Occipital lobe (tissue), 3 donors: ENCODE measurements at places on chromosomes 6 and 20.

DNA sequence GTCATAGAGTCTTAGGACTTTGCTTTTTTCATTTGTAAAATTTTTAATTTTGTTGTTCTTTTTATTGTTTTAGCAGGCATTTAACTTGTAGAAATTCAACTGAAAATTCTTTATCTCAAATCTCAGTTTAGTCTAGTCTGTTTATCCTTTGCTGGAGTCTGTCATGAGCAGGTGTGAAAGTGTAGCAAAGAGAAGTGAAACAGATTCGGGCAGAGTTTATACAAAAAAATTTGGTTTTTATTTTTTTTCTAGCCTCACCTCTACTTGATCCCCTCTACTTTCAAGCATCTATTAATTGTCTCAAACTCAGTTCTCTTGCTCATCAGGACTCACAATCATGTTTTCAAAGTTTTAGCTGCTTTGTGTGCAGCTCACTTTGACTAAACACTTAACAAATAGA lies 655.2 kb downstream of the HDGFL1 start:
- no peak for DNase-seq

GRCh38 chr6:45982280-45983036 lies 33.2 kb downstream of the CLIC5 start:
- DNase-seq = no peak

GRCh38 chr20:8796088-8796660 lies 272.7 kb upstream of the PLCB4 start:
- DNase-seq = no peak

- no peak for DNase-seq
Observed at GRCh38 chr6:149112976-149113375, 204.5 kb upstream of the TAB2 start.

DNA sequence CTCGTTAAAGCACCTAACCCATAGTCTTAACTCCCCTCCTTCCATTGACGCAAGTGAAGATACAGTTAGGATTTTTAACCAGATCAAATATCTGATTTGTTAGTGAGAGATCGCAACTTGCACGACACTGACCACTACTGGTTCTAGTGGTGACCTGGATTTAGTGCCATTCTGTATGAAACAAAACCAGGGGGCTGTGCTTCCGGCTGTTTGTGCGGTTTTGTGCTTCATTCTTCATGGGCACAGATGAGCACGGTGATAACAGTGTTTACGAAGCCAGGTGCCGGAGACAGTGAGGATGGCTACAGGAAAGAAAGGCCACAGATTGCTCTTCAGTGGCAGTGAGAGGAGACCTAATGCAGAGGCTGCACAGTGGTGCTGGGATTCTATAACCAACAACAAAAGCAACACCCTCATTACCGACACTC lies 75.5 kb downstream of the NOL4L start:
- no peak for DNase-seq

DNA sequence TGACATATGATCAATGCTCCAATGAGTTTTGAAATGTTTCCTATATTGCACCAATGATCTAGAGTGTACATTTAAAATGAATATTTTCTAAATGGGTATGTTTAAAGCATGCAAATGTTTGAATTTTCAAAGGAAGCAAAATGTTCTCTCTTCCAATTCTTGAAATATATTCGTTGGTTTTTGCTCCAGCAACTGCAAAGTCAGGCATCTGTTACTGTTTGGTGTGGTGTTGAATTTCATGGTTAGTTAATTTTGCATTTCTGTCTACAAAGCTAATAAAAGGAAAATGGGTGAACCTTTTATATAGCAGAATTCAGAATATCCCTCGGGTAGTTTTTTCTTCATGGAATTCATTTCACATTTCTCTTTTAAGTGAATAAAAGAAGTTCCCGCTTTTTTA lies 1018.3 kb downstream of the GRIK2 start:
- DNase-seq = no peak

- DNase-seq = peak; percentile 20
Observed at GRCh38 chr6:53326372-53327016, 22.3 kb downstream of the ELOVL5 start.

DNA sequence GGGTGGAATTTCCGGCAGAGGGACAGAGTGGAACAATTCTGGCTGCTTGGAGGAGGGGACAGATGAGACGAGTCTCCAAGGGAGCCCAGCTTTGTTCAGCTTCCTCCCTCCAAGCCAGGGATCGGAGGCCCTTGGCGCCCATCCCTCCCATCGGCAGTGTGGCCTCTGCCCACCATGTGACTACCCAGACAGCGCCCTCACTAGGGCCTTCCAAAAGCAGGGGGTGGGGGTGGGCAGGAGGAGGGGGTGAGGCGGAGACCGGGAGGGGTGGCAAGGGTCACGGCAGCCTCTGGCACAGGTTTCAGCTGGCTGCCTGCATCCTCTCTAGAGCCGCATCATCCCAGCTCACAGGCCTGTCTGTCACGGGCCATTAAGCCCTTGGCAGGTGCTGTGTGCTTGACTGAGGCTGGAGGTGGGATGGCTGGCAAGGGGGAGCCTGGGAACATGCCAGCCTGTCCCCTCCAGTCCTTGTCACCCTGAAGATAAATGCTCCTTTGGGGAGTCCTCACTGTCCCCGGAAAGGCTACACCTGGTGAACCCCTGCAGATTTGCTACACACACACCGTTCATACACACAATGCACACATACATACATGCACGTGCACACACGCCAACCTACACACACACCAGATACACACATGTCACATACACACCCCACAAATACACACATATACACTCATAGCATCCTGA lies 6.2 kb upstream of the FGD2 start:
- no peak for DNase-seq

DNA sequence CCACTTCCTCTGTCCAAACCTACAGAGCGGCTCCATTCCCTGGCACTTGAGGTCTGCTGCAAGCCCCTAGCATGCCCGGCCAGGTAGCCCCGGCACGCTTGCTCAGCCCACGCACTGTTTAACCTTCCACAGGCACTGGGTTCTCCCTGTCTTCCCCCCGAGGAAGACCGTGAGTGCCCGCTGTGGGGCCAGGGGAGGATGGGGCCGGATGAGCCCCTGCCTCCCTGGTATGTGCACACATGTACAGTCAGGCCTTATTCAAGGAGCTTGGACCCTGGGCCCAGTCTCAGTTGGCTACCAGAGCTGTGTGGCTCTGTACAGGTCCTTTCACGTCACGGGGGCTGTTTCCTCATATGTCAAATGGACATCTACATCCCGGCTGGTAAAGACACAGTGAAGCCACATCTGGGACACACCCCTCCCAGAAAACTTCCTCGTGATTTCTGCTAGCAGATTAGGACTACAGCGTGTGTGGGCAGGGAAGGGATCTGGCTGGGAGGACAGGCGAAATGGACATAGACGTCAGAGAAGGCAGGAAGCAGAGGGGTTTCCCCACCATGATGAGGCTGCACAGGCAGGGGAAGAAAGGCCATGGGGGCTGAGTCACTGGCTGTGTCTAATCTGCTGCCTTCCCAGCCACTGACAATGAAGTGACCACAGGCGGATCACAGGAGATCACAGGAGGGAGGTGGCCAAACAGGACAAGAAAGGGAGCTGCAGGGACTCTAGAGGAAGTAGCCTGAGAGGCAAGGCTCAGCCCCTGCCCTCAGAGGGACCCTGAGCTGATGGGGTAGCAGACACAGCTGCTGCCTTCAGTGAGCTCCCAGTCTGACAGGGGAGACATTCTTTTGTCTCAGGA lies 62.9 kb downstream of the MRPL14 start:
- DNase-seq = no peak

- DNase-seq = no peak
Observed at GRCh38 chr6:113805811-113806495, 51.2 kb upstream of the MARCKS start.

DNA sequence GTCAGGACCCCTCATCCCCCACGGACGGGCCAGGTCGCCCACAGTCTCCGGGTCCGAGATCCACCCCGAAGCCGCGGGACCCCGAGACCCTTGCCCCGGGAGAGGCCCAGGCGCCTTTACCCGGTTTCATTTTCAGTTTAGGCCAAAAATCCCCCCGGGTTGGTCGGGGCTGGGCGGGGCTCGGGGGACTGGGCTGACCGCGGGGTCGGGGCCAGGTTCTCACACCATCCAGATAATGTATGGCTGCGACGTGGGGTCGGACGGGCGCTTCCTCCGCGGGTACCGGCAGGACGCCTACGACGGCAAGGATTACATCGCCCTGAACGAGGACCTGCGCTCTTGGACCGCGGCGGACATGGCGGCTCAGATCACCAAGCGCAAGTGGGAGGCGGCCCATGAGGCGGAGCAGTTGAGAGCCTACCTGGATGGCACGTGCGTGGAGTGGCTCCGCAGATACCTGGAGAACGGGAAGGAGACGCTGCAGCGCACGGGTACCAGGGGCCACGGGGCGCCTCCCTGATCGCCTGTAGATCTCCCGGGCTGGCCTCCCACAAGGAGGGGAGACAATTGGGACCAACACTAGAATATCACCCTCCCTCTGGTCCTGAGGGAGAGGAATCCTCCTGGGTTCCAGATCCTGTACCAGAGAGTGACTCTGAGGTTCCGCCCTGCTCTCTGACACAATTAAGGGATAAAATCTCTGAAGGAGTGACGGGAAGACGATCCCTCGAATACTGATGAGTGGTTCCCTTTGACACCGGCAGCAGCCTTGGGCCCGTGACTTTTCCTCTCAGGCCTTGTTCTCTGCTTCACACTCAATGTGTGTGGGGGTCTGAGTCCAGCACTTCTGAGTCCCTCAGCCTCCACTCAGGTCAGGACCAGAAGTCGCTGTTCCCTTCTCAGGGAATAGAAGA lies 978 bp downstream of the HLA-A start:
- no peak for DNase-seq

DNA sequence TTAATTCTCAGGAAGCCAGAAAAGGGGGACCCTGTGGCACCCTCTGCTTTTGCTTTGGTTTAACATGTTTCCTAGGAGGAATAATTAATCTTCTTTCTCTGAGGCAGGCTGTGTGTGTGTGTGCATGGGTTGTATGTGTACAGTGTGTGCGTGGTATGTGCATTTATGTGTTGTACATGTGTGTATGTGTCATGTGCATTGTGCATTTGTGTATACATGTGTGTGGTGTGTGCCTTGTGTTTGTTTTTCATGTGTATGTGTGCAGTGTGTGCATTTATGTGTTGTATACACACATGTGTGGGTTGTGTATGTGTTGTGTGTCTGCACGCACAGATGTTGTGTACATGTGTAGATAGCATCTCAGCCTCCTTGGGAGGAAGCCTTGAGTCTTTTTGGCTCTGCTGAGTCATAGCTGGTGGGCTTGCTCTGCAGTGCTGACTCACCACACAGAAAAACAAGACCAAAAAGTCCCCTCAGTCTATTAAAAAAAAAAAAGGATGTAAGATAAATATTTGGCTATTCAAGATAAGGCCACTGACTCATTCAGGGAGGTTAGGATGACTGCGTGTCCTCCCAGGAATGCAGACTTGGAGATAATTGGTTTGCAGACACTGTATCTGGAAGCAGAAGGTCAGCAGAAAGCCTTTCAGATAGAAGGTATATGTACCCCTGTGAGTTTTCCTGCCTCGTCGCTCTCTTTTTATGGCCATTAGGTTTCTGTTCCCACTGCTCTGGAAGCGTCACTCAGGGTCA lies 58.6 kb downstream of the SYNJ2 start:
- DNase-seq = no peak

- no peak for DNase-seq
Observed at GRCh38 chr20:1905693-1906092, 10.5 kb downstream of the SIRPA start.
